Right cardiac atrium (tissue), 5 donors: ENCODE measurements at places on chromosomes 1 and 21.
A peak's percentile ranks its signal among the peaks of the same experiment; 100 is the strongest.

DNA sequence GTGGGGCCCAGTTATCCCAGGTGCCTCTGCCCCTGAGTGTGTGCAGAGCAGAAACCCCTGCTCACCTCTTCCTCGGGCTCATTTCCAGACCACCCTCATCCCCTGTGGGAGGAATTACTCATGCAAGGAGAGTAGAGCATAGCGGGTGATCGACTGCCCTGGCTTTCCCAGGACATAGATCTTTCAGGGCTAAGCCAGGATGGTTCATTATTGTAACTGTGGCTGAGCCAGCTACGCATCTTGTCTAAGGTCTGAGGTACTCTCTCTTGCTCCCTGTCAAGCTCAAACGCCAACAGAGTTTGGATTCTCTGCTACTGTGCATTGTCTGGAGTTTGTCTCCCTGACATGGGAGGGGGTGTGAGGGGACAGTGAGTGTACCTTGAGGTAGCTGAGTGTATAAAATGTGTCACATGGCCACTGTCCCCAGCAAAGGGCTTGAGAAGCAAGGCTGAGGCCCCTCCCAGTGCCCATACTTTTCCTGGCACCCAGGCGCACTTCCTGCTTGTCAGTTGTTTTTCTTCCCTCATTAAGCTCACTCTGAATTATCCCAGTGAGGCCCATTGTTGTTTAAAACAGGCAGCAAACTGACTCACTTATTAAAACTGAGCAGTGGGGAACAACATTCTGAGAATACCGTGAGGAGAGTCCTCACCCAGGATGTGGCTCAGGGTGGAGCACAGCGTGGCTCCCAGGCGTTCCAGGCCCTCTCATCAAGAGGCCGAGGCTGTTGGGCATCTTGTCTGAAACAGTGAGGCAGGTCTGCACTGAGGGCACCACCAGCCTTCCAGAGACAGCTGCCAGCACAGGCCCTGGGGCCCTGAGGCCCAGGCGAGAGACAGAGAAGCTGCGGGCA, 92.9 kb downstream of the LAMC2 start:
- DNase-seq = peak; percentile 38

DNA sequence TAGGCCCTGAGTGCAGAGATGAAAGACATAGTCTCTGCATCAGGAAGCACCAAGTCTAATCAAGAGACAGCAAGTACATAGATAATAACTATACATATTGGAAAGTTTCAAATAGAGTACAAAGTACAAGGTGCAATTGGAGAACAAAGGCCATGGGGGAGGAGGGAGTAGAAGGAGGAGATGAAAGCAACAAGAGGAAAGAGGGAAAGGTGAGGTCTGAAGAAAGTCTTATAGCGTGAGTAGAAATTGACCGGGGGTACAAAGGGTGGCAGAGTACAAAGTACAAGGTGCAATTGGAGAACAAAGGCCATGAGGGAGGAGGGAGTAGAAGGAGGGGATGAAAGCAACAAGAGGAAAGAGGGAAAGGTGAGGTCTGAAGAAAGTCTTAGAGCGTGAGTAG, 244.2 kb upstream of the JUN start:
- no peak for DNase-seq

- no peak for DNase-seq
Observed at GRCh38 chr1:97247196-97247595, 525.6 kb downstream of the PTBP2 start.

DNA sequence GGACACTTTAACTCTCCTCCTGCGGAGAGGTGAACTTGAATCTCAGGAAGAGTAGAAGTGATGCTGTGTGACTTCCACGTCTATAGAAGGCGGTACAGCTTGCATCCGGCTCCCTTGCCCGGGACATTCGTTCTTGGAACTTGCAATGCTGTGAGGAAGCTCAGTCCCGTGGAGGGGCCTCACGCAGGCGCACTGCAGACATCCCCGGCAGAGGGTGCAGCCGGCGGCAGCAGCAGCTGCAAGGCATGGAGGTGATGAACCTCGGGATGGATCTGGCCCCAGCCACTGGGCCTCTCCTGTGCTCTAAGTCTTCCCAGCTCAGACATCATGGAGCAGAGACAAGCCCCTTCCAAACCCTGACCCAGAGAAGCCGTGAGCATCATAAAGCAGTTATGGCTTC, 61.8 kb upstream of the SOD1 start:
- no peak for DNase-seq

- DNase-seq = no peak
Observed at GRCh38 chr1:116988908-116989307, 12.7 kb upstream of the CD101 start.

DNA sequence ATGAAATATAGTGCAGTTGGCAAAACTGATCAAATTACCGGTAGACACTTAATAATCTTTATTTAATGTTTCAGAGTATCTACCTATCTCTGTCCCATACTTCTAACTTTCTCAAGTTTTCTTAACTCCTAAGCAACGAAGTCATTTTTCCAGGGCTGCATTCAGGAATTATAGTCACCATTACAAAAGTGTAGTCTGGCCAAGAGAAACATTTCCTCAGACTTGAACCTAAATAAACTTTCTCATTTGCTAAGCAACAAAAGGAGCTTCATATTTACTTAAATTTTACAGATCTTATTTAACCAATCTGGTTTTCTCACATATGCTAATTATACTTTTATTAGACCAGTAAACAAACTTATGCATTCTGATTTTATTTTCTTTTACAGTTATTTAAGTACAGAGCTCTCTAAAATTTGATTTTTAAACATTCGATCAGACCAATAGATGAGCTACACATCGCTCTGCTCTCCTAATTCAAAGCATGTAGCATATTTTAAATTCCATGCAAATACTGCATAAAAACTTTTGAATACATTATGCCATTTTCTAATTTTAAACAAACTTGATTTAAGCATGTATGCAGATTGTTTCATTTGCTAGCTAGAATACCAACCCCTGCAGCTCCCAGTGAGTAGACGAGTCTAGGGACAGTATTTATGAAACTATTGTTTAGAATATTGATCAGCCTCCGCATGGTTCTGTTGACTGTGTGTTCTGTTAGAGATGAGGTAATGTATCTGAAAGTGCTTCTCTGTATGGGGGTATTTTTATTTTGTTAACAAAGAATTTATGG, 201.4 kb downstream of the CHRM3 start:
- DNase-seq = no peak

DNA sequence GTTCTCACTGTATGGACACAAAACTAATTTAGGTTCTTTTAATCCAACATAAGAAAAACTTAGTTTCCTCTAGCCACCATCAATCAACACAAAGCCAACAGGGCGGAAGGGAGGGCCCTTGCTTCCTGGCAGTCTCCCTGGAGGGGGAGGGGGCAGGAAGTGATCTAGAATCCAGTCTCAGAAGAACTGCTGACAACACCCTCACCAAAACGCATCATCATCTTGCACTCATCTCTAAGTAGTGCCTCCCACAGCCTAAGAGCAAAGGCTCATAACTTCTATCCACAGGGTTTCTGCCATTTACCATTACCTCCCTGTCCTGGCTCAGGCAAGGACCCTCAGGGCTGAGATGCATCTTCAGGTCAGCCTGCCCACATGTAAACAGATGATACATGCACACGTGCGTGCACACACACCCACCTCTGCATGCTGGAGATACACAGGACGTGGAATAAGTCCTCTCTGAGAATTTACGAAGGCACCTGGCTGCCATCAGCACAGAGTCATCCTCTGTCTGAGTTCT, 20.5 kb downstream of the HIVEP3 start:
- DNase-seq = peak; percentile 74

- no peak for DNase-seq
Observed at GRCh38 chr1:117780687-117781475, 148.5 kb downstream of the GDAP2 start.

DNA sequence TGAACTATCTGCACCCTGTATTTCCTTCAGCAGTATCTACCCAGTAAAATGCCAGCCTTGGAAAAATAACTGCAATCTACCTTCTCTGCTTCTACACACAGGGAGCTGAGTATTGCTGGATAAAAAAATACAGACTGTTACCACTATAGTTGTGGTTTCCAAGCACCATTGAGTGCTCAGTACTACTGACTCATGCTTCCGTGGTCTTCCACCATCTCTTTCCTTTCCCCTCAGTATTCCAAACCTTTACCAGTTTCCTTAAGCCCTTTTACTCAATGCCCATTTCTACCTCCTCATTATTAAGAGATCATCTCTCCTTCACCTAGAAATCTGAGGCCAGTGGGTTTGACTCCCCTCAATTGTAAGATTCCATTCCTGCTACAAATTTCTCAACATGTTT, 23.8 kb downstream of the GLMN start:
- no peak for DNase-seq

DNA sequence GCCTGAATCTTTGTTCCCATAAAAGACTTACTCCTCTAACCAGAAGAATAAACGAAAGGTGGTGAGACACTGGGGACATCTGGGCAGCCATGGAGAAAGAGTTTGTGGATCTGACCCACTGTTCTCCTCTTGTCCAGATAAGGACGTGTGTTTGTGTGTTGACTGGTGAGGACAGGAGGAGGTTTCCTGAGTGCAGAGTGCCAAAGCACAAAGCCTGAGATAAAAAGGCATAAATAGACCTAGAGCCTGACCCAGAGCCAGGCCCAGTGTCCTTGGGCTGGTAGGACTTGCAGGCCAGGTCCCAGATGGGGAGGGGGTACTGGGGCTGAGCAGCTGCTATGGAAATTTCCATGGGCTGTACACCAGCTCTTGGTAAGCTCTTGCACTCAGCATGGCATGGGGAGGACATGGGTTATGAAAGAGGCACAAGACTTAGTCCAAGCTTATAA, 19.6 kb upstream of the COQ8A start:
- peak; percentile 62 for DNase-seq

DNA sequence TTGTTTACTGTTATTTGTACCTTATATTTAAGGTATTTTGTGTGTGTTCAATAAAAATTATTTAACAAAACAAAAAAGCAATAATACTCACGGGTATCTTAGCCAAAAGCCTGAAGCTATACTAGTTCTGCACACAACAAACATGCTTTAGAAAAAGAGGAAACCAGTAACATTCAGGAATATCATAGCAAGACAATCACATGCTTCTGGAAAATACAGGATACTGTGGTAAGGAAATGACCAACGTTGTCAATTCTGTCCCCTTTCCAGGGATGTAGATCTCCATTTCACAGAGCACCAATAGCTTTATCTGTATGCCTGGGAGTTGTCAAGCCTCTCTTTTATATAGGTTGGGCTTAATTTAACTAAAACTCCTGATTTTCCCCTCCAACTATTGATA, 288.4 kb downstream of the SMYD3 start:
- no peak for DNase-seq

DNA sequence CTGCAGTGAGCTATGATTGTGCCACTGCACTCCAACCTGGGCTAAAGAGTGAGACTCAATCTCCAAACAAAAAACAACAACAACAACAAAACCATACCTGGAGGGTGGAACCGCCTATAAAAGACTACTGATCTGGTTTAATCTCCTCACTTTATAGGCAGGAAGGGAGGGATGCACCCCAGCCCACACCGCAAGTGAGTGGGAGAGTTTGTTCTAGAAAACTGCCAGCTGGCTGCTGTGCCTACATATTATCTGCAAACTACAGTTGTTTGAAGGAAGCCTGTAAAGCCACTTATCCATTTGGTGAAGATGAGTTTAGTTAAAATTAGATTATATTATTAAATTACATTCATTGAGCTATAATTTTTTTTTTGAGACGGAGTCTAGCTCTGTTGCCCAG, 9.1 kb upstream of the SRSF10 start:
- no peak for DNase-seq
